ENCODE measurements at places on chromosomes 7 and 10.

GRCh38 chr10:133067149-133068105 lies 20.3 kb upstream of the ADGRA1 start:
- no peak for DNase-seq

DNA sequence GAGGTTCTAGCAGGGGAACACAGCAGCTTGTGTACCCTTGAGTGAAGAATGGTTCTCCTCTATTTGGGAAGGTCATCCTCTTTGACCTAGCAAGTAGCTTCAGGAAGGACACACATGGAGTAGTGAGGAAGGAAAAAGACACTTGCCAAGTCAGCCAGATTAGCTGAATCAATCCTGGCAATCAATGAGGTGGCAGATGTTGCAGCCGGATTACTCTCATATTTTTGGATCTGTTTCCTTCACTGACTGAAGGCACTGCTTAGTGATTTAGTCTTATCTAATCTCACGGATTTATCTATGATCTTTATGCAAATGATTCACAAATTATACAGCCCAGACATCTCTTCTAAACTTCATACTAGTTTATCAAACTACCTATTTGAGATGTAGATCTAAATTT lies 218.8 kb downstream of the GPR158 start:
- no peak for DNase-seq

DNA sequence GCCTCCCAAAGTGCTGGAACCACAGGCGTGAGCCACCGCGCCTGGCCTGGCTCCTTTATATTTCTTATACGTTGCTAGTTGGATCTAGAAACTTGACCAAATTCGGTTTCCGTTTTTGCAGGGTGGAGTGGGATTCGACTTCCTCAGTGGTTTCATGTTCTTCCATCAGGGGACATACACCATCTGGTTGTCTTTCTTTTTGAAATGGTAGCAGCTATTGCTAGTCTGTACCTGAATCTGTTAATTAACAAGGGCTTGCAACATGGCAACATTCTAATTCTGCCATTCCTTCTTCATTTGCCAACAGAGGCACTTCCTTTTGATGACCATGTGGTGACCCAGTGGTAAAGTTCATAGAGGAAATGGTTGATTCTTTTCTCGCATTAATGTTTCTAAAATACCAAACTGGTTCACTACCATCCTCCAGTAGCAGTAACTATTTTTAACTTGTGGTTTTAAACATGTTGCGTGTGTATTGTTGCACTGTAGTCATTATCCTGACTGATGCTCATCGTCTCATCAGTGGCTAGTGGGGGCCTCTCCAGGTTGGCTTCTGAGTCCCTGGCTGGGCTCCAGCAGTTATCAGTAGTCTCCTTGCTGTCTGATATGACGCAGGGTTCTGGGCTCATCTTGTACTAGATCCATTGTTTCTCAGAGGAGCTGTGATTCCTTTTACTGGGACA lies 159.2 kb downstream of the RGS10 start:
- DNase-seq, result no peak

- DNase-seq, result no peak
Measured at GRCh38 chr7:155312633-155313032, 15.0 kb downstream of the INSIG1 start.

DNA sequence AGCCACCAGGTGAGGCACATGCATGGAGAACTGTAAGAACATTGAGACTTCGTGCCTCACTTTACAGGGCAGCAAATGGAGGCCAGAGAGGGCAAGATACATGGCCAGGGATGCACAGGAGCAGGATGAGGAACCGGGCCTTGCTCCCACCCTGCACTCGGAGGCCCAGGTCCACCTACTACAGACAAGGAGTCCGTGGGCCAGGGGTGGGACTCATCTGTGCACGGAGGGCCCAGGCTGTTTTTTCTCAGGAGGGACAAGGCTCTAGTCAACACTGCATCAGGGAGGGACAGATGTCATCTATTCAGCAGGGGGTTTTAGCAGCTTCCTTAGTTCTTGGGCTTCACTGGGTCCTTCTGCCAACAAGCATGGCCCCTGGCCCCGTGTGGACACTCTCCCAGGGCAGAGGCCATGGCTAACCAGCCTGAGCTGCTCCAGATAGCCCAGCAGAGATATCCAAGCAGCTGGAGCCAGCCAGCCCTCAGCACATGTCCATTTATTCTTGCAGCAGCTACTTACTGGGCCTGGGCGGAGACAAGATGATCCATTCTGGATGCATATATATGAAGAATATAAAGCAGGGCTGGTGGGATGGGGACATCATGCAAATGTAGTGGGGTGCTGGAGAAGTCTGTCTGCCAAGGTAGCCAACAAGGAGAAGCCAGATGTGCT lies 134.5 kb upstream of the RET start:
- DNase-seq, result no peak

GRCh38 chr7:131859147-131859821 lies 302.9 kb upstream of the PODXL start:
- peak; percentile 9 for DNase-seq

GRCh38 chr10:59852670-59853069 lies 53.7 kb downstream of the CCDC6 start:
- DNase-seq, result no peak

DNA sequence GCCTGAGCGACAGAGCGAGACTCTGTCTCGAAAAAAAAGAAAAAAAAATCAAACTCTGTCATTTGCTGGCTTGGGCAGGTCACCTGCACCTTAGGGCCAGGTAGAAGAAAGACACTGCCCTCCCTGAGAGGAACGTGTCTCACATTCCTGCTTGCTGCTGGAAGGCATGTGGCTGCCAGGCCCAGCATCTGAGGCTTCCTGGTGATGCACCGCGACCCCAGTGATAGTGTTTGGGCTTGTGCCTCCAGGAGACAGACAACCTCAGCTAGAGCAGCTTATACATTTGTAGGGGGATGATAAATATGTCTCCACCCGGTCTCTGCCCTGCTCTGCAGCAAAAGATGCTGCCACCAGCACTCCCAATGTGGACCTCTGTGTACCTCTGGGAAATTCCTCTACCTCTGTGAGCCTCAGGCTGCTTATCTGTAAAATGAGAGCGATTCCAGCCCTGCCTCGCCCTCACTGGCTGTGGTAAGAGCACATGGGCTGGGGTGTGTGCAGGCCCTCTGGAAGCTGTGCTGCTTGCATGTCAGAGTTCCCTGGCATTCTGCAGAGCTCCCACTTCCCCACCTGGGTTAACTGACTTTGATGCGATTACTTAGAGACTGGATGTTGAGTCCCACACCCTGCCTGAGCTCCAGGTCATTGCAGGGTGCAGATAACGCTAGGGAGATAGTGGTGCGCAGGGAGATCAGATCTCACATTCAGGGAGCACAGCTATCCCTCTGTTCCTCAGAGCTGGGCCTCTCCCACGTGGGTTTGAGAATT lies 19.9 kb downstream of the SLC29A3 start:
- DNase-seq, result no peak

- DNase-seq, result no peak
Measured at GRCh38 chr7:27192546-27193334, 7.2 kb downstream of the HOXA13 start.

DNA sequence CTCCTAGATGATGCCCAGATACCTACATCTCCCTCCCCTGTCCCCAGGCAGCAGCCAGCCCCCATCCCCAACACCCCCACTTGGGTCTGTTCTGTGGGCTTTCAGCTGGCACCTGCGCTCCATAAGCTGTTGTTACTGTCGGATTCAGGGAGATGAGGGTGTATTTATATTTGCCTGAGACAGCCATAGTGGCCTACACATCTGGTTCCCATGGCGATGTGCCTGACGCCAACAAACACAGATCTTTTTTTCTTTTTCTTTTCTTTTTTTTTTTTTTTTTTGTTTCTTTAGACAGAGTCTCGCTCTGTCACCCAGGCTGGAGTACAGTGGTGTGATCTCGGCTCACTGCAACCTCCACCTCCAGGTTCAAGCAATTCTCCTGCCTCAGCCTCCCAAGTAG lies 73.1 kb downstream of the CLIP2 start:
- DNase-seq, result no peak

GRCh38 chr10:51397695-51398094 lies 301.7 kb downstream of the CSTF2T start:
- no peak for DNase-seq

DNA sequence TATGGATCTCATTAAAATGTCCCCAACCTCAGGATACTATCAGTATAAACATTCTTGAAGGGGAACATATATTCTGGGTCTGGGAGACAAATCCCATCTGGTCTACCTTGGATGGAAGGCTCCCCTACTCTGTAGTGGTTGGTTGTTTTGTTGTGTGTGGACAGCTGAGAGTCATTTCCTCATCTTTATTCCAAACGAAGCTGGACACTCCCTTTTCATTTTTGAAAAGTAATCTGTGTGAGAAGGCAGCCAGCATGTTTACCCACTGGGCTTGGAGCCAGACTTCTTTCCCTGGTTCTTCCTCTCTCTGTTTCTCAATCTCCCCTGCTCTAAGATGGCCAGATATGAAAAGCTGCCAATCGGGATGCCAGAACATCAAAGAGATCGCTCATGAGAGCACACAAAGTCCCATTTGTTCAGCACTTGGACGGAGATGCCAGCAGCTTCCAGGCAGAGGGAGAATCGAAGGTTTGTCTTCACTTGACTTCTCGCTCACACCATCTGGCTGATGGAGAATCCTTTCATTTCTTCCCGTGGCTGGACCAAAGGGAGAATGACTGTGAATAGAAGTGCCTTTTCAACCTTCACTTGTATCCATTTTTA lies 108.1 kb upstream of the AGR3 start:
- no peak for DNase-seq

- no peak for DNase-seq
Measured at GRCh38 chr10:75143353-75143752, 31.9 kb downstream of the SAMD8 start.

GRCh38 chr7:131164025-131164925 lies 163.4 kb upstream of the MKLN1 start:
- DNase-seq, result no peak

- DNase-seq, result no peak
Measured at GRCh38 chr7:11742496-11742895, 89.5 kb downstream of the THSD7A start.
